Mucosa of descending colon (tissue), 3 donors: ENCODE measurements at places on chromosomes 16 and 17.

DNA sequence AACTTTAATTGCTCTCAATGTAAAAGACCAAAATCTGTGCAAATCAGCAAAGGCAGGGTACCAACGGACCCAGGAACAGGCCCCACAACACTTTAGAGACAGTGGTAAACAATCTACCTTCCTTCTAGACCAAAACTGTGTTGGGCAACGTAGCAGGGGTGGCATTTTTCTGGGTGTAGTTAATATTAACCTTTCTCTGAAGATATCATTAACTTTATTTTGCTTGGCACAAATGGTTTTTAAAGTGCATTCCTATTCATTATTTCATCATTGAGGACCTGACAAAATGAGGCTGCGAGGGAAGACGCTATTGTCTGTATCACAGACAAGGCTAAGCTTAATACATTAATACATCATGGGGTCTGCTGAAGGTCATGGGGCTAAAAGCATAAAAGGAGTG is 37.9 kb upstream of the TRAP1 start:
- DNase-seq = no peak

- DNase-seq = no peak
These were observed 79.2 kb downstream of the ARHGAP23 start for GRCh38 chr17:38507436-38507835.

DNA sequence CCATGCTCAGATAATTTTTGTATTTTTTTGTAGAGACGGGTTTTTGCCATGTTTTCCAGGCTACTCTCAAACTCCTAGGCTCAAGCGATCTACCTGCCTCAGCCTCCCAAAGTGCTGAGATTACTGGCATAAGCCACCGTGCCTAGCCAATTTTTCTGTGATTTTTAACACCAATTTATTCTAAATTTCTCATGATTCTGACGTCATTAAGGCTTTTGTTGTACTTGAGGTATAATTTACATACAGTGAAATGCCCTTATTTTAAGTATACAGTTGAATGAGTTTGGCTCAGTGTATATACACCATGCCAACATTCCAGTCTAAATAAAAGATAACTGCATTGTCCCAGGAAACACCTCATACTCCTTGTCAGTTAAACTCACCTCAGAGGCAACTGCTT is 77.4 kb downstream of the TMEM132E start:
- no peak for DNase-seq

DNA sequence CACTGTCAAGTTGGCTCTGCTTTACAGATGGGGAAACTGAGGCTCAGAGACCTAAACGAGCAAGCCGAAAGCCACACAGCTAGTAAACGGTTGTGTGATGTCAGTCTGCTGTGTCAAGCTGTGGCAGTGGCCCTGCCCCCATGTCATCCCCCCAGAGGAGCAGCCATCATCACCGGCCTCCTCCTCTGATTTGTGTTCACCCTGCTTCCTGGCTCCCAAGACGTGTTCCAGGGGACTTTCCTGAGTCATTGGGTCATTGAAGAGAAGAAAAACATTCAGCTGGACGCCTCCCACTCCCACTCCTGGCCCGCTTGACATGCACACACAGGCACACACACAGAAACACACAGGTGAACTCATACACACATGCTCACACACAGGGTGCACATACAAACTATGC is 54.0 kb upstream of the CIBAR2 start:
- no peak for DNase-seq

DNA sequence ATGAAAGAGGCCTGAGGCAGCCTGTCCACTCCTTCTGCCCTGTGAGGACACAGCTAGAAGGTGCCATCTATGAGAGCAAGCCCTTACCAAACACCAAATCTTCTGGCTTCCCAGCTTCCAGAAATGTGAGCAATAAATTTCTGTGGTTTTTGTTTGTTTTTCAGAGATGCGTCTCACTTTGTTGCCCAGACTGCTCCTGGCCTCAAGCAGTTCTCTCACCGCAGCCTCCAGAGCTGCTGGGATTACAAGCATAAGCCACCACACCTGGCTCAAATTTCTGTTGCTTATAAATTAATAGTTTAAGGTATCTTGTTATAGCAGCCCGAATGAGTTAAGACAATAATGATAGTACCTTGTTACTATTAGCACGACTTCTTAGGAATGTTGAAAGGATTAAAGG is 12.5 kb upstream of the SLC16A11 start:
- DNase-seq = no peak

DNA sequence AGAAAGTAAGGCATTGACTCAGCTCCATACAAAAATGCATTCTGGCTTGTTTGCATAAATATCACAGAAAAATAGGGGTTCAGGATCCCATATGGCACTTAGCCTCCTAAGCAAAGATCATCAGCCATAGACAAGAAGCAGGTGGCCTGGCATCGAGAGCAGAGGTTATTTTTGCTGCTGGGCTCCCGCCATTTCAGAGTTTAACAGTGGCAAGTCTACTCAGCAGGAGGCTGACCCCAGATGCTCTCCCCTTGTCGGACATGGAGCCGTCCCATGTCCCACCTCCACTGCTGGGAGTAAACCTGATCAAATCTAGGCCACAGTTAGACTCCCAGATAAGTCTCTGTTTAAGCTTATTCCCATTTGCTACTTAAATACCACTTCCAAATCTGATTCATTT is 269.1 kb downstream of the FTO start:
- no peak for DNase-seq

DNA sequence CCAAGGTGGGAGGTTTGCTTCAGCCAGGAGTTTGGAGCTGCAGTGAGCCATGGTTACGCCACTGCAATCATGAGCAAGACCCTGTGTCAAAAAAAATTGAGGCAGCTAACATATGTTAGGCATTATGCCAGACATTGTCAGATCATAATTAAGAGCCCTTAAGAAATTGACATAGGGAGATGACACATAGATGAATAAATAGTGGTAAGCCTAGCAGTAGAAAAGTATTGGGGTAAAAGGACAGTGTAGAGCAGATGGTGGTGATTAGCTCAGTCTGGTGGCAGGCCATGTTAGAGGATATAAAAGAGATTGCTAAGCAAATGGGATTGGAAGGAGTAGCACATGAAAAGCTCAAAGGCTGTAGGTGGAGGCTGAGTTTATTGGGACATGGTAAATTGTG is 22.6 kb downstream of the SRCAP start:
- DNase-seq = no peak

DNA sequence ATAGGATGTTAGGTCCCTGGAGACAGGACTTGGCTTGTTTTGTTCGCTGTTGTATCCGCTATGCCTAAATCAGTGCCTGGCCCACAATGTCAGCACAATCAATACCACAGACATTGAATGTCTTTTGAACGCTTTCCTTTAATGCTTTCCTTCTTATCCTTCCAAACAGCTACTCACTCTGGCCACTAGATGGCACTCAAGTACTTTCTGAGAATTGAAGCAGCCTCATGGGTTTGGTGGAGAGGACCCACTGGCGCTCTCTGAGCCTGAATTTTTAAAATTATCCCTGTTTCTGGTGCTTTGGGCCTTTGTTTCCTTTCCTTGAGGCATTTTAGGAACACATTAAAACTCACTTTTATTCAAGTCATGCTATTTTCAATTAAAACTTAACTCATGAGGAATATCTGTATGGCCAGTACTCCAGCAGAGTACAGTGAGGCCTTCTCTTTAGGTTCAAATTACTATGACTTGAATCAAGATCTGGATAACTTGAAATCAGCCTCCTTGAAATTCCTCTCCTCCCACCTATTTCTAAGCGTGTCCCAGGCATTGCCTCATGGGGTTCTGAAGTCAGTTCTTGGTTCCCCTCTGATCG is 3.2 kb upstream of the NLRP1 start:
- DNase-seq = no peak

DNA sequence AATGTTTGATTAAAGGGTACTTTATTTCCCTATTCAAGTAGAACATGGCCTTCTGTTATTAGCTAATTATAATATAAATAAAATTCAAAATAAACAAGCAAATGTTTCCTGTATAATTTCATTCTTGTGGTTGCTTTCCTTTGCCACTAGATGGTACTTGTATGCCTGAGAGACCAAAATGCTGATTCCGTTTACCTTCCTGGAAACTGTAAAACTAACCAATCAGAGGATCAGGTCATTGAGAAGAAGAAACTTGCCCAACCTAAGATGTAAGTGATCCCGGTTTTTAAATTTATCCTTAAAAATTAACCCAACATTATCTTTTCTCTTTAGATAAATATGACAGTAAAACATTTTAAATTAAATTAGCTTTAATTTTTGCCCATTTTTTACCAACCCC is 8.1 kb upstream of the ABCA5 start:
- no peak for DNase-seq

DNA sequence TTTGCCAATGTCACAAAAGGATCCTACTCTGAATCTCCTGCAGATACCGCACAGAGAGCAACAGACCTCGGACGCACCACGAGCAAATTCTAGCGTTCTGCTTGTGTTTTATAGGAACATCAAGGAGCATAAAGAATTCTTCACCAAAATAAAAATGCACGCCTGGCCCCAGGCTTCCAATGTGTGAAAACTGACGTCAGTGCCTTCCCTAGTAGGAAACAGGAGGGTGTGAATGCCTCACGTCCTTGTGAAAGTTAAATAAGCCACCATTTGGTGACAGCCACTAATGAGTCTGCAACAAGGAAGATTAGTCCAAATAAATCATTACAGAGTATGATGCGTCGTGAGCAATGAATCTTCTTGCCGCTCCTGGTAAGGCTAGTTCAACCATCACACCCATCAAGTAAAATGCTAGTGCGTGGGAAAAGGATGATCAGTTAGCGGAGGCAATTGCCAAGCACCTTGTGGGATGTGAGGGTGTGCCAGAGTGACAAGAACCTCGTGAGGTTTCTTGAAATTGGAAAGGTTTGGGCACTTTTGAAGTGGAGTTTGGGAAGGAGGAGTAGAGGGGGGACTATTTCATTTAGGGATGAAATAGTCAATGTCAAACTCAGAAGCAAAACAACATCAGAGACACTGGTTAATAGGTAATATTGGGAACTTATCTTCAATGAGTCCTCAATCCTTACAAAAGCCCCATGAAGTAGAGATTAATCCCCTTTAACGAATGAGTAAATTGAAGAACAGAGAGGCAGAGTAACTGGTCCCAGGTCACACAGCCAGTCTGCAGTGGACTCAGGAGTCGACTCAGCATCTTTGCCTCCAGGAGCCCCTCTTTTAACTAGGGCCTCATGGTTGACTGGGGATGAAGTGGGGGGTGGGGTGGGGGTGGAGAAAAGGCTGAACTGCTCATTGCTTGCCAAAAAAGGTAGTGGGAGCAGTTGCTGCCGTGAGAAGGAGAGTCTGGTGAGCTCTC is 238.8 kb downstream of the SLC39A11 start:
- no peak for DNase-seq
